ENCODE measurements at places on chromosomes 11 and 22.

DNA sequence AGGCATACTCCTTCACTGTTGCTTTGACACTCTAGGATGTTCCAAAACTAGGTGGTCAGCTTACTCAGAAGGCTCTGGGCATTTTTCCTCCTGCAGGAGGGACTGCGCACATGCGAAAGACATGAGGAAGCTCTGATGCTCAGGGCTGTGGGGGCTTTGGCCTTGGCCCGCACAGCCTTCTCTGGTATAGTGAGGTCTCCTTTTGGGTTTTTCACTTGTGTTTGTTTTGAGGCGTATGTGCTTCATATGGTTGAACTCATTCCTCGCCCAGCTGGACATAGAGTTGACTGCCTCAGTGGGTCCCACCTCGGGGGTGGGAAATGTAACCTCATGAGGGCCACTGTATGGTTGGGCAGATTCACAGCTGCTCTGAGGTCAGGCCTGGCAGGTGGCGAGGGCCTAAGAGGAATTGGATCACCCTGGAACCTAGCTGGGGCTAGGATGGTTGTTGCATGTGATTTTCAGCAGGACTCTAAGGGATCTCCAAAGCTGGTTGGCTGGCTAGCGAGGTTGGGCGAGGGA is 63.7 kb downstream of the PTPRJ start:
- DNase-seq: no peak

DNA sequence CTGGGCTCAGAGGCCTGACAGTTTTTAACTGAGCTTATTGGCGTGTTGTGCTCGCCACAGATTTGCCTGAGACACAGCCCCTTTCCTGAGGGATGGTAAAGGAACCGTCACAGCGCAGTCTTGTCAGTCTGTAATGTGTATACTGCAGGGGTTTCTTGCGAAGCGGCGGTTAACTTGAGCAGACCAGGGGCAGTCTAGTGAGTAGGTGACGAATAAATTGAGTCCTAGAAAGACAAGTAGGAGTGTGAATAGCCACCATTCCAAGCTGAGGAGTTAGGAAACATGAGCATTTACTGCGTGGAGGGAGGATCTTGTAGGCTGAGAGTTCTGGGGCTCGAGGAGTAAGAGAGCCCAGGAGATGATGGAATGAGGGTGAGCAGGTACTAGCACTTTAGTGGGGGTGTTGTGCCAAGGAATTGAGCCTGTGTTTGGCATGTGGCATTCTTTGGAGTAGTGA is 1.4 kb downstream of the MED15 start:
- DNase-seq: no peak

- DNase-seq: no peak
Measured at GRCh38 chr22:47547881-47548650, 785.6 kb downstream of the TBC1D22A start.

GRCh38 chr11:88179141-88179540 is 3.9 kb upstream of the RAB38 start:
- no peak for DNase-seq

DNA sequence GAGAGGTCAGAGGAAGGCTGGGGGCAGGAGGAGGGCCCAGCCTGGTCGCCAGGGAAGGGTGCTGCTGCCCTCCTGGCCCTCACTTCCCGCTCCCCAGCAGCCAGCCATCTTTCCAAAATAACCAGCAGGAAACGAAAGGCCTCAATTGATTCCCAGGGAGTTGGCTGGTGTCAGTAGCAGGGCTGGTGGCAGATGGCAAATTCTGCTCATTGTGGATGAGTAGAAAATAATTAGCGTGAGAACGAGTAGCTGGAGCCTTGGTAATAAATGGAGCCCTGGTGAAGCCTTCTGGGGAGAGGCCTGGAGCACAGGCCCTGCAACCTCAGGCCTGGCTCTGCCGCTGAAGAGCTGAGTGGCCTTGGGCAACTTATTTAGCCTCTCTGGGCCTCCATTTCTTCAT is 31.3 kb downstream of the DAGLA start:
- DNase-seq: no peak

DNA sequence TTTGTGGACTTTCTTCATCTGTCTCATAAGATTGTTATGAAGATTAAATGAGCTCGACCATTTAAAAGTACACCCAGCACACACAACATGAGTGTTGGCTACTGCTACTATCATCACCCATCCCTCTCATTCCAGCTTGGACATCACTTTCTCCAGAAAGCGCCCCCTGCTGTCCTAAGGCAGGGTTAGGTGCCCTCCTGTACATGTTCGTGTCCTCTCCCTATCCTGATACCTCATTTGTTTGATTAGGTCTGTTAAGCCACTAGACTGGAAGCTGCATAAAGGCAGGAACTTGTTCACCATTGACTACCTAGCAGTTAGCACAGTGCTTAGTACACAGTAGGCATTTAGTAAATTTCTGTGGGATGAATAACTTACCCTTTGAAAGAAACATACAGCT is 85.5 kb downstream of the ENTHD1 start:
- DNase-seq: no peak

DNA sequence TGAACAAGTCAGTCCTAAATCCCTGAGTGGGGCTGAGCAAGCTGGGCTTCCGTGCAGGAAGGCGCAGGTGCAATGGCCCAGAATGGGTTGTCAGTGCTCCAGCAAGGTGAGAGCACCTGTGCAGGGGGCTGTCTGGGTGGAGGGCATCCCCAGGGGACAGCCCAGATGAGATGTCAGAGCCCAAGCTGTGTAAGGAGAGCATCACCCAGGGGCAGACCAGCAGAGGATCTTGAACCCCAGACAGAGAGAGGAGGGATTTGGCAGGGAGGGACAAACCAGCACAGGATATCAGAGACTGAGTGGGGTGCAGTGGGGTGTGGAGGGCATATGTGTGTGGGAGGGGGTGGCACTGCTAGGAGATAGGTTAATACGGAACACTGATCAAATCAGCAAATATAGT is 114.9 kb upstream of the TMEM45B start:
- no peak for DNase-seq

All from kidney capillary endothelial cell (primary cell).